ENCODE measurements at places on chromosomes 12 and 14.

GRCh38 chr14:57963071-57963470 lies 97.2 kb upstream of the SLC35F4 start:
- no peak for DNase-seq

DNA sequence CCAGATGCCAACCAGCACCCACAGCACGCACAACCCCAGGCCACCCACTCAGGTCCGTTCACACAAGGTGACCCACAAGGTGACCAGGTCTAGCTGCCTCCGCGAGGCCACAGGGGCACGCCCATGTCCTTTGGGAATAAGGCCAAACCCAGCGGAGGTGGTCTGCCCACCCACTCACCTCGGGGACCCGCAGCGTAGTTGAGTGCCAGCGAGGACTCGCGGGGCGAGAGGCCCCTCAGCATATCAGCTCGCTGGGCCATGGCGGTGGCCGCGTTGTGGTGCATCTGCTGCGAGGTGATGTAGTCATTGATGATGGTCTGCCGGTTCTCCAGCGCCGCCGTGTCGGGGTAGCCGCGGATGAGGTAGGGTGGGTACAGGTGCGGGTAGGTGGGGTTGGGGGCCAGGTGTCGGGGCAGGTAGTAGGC lies 46.8 kb downstream of the RFLNA start:
- no peak for DNase-seq

GRCh38 chr12:61095111-61095510 lies 1165.1 kb upstream of the USP15 start:
- DNase-seq: no peak

DNA sequence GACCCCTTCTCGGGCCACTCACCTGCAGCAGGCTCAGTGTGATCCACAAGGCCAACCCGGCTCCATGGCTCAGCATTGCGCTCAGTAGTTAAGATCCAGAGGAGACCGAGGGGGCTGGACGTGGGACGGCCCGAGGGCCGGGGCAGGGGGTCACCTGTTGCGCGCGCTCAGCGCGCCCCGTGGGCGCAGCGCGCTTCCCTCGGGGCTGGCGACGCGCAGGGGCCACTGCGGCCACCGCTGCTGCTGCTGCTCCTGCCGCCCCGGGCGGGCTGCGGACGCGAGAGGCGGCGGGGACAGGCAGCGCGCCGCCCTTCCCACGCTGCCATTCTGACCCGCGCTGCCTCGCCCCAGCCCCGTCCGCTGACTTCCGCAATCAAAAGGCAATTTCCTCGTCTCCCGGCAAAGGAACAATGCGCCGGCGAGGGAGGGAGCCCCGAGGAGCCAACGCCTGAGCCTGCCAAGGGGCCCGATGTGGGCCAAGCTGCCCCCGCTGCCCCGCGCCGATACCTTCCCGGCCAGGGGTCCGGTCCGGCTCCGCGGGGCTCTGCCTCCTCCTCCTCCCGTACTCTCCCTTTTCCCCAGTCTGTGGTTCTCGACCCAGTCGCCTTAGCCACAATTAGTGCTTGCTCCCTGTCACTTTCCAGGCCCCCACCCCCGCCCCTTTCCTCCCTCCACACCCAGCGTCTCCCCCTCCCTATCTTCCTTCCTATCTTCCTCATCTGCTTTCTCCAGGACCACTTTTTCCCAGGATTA lies 27.3 kb downstream of the PTPRB start:
- peak; percentile 68 for DNase-seq

GRCh38 chr12:26428420-26428819 lies 233.0 kb downstream of the SSPN start:
- peak; percentile 25 for DNase-seq

DNA sequence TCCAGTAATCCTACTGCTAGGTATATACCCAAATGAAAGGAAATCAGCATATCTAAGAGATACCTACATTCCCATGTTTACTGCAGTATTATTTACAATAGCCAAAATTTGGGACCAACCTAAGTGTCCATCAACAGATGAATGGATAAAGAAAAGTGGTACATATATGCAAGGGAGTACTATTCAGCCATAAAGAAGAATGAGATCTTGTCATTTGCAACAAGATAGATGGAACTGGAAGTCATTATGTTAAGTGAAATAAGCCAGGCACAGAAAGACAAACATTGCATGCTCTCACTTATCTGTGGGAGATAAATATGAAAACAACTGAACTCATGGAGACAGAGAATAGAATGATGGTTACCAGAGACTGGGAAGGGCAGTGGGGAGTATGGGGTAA lies 109.5 kb downstream of the INSM2 start:
- DNase-seq: no peak

DNA sequence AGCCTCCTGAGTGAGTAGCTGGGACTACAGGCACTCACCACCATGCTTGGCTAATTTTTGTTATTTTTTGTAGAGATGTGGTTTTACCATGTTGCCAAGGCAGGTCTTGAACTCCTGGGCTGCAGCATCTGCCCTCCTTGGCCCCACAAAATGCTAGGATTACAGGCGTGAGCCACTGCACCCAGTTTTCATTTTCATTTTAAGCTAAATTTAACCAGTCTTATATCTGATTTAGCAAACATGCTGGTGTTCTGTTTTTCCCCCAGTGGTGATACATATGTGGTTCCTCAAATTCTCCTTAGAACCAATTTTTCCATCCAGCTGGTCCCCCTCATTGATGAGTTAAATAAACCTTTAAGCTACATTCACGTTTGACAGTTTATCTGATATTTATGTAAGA lies 43.8 kb upstream of the BICD1 start:
- no peak for DNase-seq

DNA sequence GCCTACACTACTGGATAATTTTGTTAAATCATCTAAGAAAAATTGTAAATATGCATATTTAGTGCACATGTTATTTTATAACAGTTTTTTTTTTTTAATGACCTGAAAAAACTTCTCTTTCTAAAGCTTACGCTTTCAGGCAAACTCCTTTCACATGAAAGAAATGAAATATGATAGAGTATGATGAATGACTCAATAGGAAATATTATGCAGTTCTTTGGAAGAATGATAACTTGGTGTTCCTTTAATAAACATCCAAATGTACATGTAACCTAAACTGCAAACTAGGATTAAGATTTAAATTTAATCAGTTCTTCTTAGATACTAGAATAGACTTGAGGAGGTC lies 136.6 kb downstream of the FGD4 start:
- no peak for DNase-seq

DNA sequence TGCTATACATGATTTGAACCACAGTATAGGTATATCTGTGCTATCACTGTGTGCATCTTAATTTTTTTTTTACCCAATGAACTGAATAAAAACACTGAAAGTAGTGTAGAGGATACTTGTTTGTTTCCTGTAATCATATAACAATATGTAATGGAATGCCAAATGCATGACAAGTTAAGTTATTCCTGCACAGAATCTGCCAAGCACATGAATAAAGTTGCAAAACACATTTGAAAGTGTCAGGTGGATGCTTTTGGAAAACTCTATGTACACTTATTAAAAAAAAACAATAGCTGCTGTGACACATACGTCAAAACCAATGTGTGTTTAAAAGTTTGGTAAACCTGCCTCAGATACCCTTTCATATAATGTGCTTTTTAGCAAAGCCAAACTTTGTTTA lies 1638.1 kb upstream of the SEL1L start:
- no peak for DNase-seq

DNA sequence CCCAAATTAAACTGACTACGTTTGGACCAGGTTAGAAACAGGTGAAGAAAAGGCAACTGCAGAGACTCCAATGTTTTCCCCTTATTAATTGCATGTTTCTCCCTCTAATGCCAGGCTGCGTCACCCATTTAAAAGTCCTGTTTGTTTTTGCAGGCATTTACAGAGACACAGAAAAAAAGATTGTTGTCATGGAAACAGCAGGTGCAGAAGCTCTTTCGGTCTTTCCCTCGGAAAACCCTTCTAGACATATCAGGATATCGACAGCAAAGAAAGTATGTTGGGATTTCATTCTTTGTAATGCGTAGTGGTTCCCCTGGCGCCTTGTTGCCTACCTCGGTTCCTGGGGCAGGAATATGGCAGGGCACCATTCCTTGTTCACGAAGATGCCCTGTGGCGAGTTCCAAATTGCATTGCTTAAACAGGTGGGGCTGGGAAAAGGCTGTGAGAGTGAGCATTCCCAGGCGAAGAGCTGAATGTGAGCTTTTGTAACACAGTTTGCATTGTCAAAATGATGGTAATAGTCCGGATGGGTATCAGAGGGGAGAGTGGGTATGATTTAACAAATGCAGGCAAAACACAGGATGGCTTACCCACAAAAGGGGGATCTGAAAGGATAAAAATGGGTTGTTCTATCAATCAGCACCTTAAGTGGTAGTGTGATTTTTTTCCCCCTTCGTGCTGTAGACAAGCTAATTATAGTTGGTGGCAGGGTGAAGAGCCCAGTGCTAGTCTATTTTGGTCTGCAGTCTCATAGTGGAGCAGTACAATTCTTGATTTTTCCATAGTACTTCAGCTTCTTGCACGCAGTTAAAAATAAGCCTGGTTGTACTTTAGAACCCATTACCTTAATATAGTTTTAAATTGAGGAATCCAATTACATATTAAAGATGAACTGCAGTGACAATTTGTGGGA lies 132.4 kb downstream of the GCH1 start:
- DNase-seq: no peak

- peak; percentile 22 for DNase-seq
These were observed 33.8 kb downstream of the ZFYVE21 start for GRCh38 chr14:103749452-103749851.

DNA sequence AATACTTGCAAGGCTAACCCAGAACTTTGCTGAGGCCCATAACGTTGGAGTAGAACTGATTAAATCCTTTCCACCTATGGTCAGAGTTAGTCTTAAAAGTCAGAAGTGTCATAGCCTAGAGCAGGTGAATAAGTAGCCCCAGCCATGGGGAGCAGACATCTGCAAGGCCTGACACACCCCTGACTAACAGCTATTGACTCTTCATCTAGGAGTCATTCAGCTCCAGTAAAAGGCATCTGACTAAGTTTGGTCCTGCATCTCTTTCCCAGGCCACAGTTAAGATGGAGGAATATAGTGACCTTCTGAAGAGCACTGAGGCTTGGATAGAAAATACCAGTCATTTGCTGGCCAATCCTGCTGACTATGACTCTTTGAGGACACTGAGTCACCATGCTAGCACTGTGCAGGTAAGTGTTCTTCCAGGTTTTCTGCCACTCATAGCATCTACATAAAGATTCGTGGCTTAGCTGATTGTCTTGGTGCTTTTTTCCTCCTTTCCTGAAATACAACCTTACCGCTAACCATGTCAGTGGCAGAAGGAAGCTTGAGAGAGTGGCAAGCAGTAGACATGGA lies 212.9 kb downstream of the ESR2 start:
- peak; percentile 50 for DNase-seq

DNA sequence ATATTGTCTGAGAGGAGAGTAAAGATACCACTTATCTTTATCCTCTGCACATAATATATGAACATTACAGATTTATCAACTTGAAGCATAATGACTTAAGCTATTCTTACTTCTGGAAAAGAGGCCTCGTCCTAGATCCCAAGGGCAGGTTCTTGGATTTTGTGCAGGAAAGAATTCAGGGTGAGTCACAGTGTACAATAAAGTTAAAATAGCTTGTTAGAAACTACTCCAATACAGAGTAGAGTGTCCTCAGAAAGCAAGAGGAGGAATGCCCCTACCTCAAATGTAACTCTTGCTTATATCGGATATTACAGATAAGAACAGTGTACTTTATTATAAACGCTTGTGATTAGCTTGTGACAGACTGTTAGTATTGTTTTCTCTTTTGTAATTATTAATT lies 41.9 kb upstream of the ABCC9 start:
- no peak for DNase-seq

GRCh38 chr14:51261151-51261550 lies 21.1 kb downstream of the TMX1 start:
- no peak for DNase-seq

- DNase-seq: no peak
These were observed 75.9 kb downstream of the PTPN21 start for GRCh38 chr14:88478931-88479330.

DNA sequence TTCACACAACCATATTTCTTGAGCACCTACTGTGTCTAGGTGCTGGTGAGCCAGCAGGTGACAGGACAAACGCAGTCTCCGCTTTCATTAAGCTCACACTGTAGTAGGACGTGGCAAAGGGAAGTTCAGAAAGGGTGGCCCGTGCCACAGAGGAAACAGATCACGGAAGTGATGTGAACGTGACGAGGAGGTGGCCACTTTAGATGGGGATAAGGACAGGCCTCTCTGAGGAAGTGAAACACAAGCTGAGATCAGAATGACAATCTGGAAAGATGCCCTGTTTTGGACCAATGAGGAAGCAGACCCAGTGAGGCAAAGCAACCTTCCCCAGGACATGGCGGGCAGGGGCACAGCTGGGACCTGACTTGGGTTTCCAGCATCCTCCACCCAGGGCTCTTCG lies 127.4 kb upstream of the PRMT8 start:
- no peak for DNase-seq

DNA sequence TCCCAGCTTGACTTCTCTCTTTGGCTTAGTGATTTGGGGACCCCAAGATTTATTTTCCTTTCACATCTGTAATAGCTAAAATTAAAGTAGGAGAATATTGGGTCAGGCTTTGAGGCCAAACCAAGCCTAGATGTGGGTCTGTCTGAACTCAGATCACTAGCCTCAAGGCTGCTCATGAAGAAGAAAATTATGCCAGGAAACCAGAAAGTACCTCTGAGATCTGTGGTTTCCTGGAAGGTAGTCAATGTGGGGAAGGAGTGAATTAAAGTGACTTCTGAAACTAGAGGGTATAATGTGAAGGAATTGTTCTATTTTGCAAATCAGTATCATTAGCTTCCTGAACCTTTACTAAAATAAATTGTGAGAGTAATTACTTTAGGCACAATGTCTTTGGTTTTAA lies 13.4 kb upstream of the CLEC12A start:
- no peak for DNase-seq

DNA sequence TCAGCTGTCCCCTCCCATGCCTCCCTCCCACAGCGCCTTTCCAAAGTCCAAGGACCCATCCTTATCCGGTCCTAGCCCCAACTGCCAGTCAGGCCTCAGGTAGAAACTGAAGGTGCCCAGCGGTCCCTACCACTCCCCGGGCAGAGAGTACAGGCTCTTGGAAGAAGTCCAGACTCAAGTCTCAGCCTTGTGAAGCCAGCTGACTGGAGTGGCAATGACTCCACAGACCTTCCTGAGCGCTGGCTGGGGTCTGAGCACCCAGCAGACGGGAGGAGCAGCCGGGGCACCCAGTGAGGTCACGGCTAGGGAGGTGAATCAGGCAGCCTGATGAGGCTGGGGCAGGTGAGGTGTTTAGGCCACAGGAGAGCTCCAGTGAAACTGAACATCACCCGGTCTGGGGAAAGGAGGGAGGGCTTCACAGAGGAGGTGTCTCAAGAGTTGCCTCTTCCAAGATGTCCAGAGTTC lies 60.0 kb downstream of the ITPK1 start:
- DNase-seq: no peak

DNA sequence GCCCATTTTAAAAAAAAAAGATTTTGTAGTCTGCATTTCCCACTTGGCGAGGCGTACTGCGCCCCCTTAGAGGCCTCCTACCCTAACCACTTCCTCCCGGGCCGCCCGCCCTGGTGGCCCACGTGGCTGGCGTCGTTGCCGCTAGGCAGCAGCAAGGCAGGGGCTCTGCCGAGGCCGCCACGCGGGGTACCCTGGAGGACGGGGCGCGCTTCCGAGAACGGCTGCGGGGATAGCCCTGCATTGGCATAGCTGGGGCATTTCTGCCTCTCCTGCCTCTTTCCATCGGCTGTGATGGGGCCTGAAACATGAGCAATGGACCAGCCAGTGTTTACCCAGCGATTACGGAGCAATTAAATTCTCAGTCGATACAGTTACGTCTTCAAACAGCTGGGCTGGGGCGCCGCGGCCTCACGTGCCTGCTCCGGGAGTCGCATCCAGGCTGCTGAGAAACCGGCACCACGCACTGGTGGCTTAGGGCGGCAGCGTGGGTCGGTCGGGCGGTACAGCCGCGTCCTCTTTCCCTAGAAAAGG lies 38.0 kb downstream of the IQSEC3 start:
- DNase-seq: no peak

GRCh38 chr12:115504306-115505290 lies 772.9 kb downstream of the MED13L start:
- DNase-seq: no peak
